Muscle of leg (tissue), 16 donors: ENCODE measurements at places on chromosomes 1 and 21. TPM values are rescaled to one million over a fixed set of nuclear protein-coding genes. Genes with fewer than 3 reads are reported as not detected.
A peak's percentile ranks its signal among the peaks of the same experiment; 100 is the strongest.

ATPAF1 gene
- polyA plus RNA-seq: 51.1 TPM

KIF14 gene
- 3.8 TPM for polyA plus RNA-seq

CYP4A22 gene
- not detected for polyA plus RNA-seq

RCAN1 gene
- polyA plus RNA-seq: 29.3 TPM

TFF1 gene
- polyA plus RNA-seq: not detected

EVA1B gene
- 28.5 TPM for polyA plus RNA-seq

GRCh38 chr1:206067486-206068227, 14.7 kb downstream of the RHEX start:
- DNase-seq: no peak

DNA sequence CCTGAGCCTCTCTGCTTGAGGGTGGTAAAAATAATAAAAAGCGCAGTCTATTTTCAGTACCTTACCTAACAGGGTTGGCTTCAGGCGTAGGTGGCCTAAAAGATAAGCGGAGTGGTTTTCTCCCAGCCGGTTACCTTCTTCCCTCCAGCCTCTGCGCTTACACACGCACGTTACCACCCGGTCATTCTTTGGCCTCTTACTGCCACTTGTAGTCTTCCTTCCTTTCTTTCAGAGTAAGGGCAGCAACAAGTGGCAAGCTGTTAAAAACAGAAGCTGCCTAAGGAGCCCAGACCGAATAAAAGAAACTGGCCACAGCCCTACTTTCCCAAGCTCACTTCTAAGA, 35.4 kb downstream of the CLCA1 start:
- DNase-seq: no peak

GRCh38 chr1:21742578-21742977, 40.4 kb downstream of the USP48 start:
- peak; percentile 14 for DNase-seq

DNA sequence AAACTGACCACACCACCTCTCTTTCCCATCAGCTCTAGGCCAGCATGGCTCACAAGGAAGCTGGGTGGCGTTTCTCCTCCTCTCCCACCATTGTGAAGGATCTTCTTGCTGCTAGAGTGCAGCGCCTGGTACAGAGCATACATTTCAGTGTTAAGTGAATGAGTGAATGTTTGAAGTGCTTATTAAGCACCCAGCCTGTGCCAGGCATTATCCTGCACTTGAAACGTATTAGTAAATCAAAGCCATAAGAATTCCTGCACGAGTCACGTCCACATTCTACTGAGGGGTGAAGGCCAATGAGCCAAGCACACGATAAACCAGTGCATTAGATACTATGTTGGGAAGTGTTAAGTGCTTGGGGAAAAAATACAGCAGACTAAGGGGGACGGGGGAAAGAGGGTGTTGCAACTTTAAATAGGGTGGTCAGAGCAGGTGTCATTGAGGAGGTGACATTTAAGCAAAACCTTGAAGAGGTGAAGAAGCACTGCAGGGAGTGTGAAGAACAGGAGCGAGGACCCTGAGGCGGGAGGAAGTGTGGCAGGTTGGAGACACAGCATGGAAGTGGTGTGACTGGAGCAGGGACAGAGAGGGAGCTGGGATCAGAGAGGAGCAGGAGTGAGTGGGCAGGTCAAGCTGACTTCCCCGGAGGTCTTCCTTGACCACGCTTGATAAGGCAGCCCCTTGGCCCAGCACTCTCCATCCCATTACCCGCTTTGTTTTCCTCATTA, 48.5 kb upstream of the LRRN2 start:
- no peak for DNase-seq

GRCh38 chr1:101918277-101918676, 78.4 kb downstream of the OLFM3 start:
- no peak for DNase-seq

GRCh38 chr1:202565890-202566602, 144.2 kb downstream of the SYT2 start:
- DNase-seq: peak; percentile 61

GRCh38 chr1:16352842-16353535, 709 bp upstream of the FBXO42 start:
- no peak for DNase-seq

- DNase-seq: no peak
These were observed 37.4 kb upstream of the ACTRT2 start for GRCh38 chr1:2983706-2984398.

DNA sequence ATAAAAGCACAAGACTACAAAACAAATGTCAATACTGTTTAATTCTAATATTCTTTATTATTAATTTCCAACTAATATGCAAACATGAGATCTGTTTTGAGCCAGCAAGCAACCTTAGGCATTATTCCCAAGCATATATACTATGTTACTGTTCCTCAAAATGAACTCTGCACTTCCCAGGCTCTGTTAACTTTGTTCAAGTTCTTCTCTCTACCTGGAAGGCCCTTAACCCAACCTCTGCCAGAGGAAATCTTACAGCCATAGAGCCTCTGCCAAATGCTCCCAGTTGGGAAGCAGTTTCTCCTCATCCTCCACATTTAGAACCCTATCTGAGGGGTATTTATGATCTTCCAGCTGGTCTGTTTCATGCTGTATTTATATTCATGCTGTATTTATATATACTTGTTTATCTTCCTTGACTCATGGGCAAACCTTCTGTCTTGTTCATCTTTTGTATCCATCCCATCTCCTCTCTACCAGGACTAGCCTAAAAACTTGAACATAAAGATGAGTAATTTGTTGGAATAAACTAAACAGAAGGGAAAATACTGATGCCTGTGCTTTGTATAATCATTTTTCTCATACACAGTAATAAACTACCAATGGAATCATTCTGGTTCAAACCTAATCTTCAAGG, 5.3 kb downstream of the IVNS1ABP start:
- DNase-seq: no peak

DNA sequence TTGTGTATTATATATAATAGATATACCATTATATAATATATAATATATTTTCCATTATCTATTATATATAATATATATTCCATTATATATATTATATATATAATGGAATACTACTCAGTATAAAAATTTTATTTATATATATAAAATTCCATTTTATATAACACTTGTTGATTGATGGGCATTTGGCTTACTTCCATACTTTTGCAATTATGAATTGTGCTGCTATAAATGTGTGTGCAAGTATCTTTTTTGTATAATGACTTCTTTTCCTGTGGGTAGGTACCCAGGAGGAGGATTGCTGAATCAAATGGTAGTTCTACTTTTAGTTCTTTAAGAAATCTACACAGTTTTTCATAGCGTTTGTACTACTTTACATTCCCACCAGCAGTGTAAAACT, 1211.1 kb downstream of the NCAM2 start:
- no peak for DNase-seq

GRCh38 chr1:167206166-167206835, 14.4 kb upstream of the POU2F1 start:
- no peak for DNase-seq

DNA sequence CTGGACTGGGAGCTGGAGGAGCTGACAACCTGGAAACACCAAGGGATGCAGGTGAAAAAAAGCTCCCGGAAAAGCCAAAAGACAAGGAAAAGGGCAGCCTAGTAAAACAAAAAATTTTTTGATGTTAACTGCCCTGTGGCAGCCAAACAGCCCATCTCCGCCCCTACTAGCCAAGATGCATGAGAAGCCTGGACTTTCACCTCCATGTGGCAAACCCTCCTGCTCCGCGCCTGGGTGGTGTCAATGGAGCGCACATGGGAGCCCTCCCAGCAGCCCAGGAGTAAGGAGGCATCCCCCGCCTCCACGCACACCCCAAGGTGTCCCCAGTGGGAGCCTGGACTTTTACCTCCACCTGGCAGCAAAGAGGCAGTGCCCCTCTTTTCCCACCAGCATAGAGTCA, 30.5 kb downstream of the LEMD1 start:
- no peak for DNase-seq

- DNase-seq: peak; percentile 91
These were observed 7.2 kb upstream of the SEMA4A start for GRCh38 chr1:156146020-156146768.

- DNase-seq: peak; percentile 24
These were observed 64.1 kb upstream of the RNPC3 start for GRCh38 chr1:103461161-103462105.

DNA sequence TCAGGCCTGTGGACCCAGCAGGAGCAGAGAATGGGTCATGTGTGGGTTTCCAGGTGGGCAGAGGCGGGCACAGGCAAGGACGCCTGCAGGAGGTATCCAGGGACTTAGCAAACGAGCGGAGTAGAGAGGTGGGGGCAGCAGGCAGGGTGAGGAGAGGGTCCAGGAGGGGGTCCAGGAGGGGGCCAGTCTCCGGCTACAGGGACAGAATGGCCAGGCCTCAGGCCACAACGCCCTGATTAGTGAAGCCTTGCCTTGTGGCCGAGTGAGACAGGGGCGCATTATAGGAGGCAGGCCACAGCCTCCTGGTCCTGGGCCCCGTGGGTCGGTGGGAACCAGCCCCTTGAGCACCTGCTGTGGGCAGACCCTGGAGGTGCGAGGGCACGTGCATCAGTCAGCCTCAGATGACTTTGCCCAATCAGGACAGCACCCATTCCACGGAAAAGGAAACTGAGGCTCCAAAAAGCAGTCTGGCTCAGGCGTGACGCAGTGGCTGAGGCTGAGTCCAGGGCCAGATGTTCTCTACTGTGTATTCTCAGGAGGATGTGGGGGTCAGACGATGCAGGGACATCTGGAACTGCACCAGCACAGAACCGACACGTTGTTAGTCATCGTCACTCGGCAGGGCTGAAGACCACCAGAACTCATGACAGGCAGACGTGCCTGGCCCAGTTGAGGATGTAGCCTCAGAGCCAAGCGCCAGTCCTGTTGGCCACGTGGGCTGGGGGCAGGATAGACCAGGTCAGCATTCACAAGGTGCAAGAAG, 113.7 kb downstream of the CRYAA start:
- no peak for DNase-seq

DNA sequence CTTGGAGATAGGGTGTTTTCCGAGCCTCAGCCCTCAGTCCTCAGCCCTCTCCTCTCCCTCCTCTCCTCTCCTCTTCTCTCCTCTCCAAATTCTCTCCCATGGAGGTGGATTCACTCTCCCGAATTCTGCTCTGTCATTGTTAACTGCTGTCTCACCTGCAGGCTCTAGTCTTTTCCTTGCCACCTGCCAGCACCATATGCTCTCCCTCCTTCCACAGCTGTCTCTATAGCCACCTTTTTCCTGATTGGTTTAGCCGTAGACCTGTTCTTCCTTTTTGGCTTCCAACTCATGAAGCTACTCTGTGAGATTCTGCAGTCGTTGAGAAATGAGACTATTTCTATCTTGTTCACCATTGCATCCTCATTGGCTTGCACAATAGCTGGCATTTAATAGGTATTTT, 19.7 kb downstream of the COG2 start:
- no peak for DNase-seq

GRCh38 chr1:110643879-110644472, 30.8 kb downstream of the KCNA3 start:
- DNase-seq: peak; percentile 32

- DNase-seq: no peak
These were observed 27.2 kb downstream of the C8B start for GRCh38 chr1:56938646-56939045.

DNA sequence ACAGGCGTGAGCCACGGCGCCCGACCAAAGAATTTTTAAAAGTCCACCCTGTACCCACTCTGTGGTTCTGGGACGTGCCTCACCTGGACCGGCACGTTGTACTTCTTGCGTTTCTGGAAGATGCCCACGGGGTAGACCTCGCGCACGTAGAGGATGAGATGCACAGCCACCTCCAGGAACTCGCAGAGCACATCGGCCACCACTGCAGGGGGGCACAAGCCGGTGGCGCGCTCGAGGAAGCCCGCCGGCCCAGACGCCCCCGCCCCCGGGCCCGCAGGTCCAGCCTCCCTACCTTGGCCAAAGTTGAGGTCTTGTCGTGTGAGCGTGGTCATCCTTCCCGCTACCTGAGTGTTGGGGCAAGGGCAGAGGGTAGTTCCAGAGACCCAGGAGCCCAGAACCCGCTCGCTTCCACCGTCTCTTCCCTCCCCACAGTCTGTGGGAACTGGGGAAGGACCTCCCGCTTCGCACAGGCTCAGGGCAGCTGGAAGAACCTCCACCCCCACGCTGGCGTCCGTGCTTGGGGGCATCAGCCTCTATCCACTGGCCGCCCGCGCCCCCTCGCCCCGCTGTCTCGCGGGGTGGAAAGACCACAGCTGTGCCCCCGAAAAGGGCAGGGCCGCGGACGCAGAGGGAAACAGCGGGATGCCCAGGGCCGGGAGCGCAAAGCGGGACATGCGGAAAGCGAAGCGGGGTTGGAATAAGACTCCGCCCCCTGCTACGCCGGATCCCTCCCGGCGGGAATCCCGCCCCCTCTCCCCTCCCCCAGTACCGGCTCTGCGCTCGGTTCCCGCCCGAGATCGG, 478 bp downstream of the MAD2L2 start:
- no peak for DNase-seq

DNA sequence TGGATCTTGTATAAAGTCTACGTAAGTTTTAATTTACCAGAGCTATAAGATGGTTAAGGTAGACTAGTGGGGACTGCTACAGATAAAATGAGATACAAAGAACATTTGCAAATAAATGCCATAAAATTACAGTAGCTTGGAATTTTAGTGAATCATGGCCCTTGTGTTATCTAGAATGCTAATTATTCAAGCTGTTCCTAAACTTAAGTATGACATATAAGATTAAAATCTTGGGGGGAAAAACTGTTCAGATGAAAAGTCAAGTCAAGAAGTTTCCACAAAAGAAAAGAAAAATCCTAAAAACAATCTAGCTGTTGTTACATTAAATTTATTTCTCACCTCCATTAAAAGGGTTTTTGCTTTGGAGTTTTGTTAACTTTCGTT, 51.7 kb downstream of the SIM2 start:
- no peak for DNase-seq
